SW480 (cell line): ENCODE measurements at places on chromosomes 7 and 10.

DNA sequence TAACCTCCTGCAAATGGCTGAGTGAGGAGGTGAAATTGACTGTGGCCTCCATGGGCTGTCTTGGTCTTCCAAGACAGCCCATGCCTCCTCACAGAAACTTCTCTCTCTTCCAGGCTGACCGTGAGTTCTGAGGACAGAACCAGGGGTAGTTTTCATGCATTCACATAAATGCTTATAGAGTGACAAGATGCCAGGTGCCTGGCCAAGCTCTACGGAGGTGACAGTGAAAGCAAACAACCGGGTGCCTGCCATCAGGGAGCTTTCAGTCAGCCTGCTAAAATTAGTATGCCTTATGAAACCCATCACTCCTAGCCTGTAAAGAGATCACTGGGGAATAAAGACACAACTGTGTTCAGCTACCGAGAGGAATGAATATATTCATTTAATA, 919 bp upstream of the RHOBTB1 start:
- no peak for DNase-seq

DNA sequence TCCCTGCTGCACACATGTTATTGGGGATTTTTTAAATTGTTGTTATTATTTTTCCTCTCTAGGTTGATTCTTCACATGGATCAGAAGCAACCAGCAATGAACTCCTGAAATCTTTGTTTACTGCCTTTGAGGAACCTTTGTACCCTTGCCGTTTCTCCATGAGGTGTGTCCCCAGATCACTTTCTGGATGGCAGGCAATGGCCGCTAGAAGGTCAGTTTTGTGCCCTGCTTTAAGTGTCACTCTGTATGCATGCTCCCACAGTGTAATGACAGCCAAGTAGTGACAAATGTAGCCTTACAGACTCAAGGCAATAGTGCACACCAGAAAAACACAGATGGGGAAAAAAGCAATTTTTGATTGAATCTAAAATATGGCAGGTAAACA, 47.7 kb upstream of the NRP1 start:
- DNase-seq = no peak

DNA sequence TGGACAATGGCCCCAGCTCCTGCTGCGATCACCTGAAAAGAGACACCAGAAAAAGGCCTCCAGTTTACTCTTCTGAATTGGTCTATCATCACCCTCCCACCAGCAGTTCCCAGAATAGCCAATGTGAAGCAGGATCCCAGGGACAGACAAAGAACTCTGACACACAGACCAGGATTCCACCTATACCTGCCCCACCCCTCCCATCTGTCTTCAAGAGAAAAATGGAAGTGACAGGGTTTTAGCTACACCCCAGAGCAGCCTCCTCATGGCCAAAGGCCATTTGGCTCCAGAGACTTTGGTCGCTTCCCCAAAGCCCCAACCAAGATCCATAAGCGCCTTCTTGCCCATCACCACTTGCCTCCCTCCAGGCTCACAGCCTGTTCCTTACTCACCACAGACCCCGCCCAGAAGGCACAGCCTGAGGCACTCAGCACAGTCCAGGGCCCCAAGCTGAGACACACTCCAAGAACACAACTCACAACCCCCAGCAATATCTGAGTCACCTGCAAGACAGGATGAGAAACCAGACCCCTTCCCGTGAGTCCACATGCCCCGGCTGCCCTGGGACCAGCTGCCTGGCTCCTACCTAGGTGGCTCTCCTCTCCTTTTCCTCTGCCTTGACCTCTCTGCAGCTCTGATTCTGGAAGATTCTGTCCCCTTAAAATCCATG, 6.5 kb downstream of the TMEM176B start:
- no peak for DNase-seq

DNA sequence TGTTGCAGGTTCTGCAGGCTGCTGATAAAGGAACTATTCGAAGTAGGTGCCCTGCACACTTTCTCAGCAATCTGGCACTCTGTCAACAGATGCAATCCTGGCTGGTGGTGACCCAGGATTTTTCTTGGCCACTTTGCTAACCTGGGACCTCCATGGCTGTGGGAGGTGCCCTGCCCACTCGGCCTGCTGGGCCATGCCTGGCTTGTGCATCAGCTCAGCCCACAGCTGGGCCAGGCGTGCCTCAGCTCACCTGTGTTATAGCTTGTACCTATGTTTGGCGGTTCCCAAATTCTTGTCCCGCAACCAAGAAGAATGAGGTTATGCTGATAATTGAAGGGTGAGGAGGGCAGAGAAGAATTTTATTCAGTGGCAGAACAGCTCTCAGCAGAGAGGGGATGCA, 141.7 kb downstream of the NPY start:
- no peak for DNase-seq

GRCh38 chr10:34001831-34002230, 667.4 kb upstream of the NRP1 start:
- DNase-seq = no peak

GRCh38 chr7:42671627-42672026, 240.2 kb downstream of the C7orf25 start:
- DNase-seq = no peak

- no peak for DNase-seq
Measured at GRCh38 chr7:158299607-158300006, 288.0 kb downstream of the PTPRN2 start.

GRCh38 chr10:79221110-79222051, 125.9 kb upstream of the PPIF start:
- DNase-seq = no peak

DNA sequence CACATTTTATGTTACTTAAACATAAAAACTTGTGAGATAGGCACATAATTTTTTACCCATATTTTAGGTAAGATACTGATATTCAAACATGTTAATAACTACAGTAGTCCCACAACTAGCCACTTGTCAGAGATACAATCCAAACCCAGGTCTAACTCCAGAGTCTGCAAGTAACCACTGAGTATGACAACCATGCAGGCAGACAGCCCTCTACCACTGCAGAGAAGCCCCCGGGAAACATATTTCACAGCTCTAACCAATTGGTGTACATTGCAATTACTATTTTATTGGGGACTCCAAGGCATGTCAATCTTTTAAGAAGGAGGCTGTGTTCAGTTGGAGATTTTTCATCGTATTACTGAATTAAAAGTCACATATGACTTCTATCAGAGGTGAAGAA, 107.2 kb upstream of the FAM133B start:
- no peak for DNase-seq

GRCh38 chr7:29193316-29194205, 1.0 kb upstream of the CHN2 start:
- DNase-seq = no peak

DNA sequence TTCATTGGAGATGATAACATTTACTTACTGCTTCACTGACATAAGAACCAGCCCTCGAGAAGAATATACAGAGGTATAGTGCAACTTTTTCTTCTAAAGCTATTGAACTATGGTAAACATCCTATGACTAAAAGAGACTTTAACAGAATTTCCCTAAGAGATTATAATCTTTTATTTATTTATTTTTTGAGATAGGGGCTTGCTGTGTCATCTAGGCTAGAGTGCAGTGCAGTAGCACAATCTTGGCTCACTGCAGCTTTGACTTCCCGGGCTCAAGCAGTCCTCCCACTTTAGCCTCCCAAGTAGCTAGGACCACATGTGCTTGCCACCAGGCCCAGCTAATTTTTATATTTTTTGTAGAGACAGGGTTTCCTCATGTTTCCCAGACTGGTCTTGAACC, 258.5 kb upstream of the FERD3L start:
- DNase-seq = no peak

DNA sequence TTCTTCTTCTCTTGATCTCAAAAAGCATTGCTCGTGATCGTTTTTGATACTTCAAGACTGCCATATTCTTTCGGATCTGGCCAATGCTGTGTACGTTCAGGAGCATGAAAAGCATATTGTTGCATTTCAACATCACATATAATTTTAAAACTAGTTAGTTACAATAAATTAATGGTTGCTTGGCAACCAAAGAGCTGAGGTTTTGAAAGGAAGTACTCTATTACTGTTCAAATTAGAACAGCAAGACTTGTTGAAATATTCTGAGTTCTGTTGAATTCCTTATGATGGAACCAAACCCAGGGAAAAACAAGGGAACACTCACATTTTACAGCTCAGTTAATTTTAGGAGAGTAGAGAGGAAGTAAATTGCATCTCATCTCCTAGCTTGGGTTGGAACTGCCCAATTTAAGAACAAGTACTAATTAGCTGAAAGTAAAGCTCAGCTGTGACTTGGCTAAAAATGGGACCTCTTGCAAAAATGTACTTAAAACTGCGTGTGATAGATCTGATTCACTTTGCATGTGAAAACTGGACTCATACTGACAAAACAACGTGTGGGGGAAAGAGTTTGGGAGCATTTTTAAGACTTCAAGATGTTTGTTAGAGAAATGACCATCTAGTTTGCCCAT, 21.2 kb downstream of the OR9A2 start:
- no peak for DNase-seq

GRCh38 chr7:1355568-1356340, 103.5 kb downstream of the MICALL2 start:
- peak; percentile 50 for DNase-seq

GRCh38 chr10:86684331-86685097, 16.2 kb downstream of the LDB3 start:
- no peak for DNase-seq

DNA sequence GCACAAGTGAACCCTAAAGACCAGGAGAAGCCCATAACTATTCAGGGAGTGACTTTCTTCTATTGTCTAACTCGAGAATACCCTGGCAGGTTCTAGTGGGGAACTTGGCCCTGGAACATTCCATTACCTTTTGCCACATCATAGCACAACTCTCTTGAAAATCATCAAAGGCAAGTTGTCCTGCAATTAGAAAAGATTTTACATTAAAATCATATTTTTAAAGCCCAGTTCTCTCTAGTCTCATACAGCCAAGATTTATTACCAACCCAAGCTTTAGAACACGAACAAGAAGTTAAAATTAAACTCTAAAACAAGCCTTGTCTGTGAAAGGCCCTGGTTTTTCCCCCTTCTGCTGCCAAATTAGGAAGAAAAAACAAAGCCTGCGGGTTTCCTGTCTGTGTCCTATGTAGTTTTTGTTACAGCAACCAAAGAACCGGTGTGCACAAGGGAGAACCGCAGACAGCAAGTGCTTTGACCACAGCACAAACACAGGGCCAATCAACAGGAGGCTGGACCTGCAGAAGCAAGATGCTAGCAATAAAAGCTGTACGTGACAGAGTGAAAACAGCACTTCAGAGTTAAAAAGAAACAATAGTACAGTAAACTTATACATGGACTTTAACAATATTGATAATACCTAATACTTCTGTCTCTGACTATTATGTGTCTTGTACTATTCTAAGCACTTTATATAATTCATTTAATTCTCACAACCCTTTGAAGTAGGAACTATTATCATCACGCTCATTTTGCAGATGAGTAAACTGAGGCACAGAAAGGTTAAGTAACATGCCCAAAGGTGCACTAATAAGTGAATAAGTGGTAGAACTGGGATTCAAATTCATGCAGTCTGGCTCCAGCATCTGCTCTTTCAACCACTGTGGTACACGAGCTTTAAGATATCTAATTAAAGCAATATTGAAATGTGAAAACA, 65.8 kb downstream of the STK17A start:
- DNase-seq = no peak

GRCh38 chr10:49367600-49367999, 28.3 kb downstream of the DRGX start:
- DNase-seq = no peak

- no peak for DNase-seq
Measured at GRCh38 chr7:15128716-15129115, 226.2 kb upstream of the DGKB start.

GRCh38 chr10:92290076-92290836, 622 bp downstream of the CPEB3 start:
- peak; percentile 59 for DNase-seq

GRCh38 chr10:62895063-62895462, 78.9 kb upstream of the EGR2 start:
- DNase-seq = no peak

GRCh38 chr7:74286131-74286530, 3.1 kb upstream of the CLIP2 start:
- DNase-seq = no peak

DNA sequence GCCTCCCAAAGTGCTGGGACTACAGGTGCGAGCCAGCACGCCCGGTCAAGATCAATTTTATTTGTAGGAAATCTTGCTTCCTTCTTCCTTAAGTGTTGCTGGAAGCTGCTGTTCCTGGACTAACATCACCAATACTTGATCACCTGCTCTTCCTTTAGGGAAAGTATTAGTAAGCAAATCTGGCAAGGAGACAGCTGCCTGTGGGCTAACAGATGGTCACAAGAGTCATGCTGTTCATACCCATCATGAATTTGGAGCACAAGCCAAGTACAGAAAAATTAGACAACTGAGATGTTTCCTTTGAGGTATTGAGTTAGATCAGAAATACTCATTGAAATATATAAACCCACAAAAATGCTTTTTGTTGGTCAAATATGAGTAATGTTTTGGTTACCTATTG, 27.9 kb downstream of the BAIAP2L1 start:
- no peak for DNase-seq

- DNase-seq = peak; percentile 53
Measured at GRCh38 chr10:5596611-5597341, 69.6 kb downstream of the ASB13 start.

- no peak for DNase-seq
Measured at GRCh38 chr10:119246862-119247549, 39.6 kb downstream of the GRK5 start.
